Effector CD4-positive, alpha-beta T cell (primary cell): ENCODE measurements at places on chromosomes 7 and 10.

DNA sequence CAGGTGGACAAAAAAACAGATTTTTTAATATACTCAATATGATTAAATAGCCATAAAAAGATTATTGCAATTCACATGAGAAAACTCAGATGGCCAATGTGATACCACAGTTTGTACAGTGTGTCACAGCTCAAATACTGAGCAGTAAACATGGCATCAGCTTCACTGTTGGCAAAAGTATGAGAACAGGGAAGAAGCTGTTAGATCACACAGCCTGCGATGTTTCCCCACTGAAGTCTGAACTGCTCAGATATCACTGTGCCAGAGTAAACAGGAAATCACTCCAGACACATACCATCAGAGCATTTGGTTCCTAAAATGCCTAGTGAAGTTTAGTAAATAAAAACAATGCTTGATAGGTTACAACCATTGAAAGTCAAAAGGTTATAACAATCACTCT lies 347.8 kb downstream of the ETV1 start:
- DNase-seq: no peak

- DNase-seq: no peak
Observed at GRCh38 chr10:132904181-132904813, 38.1 kb downstream of the CFAP46 start.

DNA sequence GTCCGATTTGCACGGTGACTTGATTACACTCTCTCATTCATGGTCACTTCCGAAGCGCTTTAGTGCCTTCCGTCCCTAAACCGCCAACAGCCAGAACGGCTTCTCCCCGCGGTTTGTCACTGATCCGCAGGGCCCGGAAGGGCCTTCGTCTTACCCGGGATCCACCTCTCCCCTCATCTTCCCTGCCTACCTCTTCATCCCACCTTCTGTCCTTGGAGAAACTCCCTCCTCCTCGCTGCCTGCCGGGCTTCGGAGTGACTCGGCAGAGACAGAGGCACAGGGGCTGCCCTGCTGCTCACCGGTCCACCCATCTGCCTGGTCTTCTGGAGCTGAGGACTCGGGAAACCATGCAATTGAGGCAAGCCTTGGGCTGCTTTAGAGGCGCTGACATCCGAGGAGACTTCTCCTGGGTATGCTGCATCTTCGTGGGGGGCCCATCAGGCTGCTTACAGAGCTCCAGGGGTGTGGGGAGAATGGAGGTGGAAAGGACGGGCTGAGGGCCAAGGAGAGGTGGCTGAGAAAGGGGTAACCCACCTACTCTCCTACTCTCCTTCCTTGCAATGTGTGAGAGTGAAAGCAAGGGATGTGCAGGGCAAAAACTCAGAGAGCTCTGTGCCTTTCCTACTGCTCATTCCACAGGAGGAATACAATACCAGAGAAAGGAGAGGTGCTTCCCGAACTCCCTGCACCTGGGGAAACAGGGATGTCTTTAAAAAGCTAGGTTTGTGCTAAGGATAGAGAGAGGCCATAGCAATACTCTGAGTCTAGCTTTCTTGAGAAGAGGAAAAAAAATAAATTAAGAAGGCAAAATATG lies 1.0 kb upstream of the HOXA11 start:
- no peak for DNase-seq

DNA sequence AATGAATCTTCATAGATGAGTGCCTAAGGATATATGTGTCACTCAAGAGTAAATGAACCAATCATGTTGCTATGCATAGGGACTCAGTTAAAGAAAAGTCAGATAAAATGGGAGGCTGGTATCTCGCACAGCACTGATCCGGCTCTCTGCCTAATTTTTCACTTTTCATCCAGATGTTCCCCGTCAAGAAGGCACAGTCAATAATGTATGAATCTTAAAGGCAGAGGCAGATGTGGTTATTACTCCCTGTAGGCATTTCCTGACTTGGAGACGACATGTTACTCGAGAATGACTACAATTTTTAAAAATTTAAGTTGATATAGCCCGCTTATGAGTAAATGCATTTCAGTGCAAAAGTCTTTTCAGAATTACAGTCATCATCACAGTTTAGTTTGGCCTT lies 113.6 kb downstream of the TBXAS1 start:
- DNase-seq: no peak

DNA sequence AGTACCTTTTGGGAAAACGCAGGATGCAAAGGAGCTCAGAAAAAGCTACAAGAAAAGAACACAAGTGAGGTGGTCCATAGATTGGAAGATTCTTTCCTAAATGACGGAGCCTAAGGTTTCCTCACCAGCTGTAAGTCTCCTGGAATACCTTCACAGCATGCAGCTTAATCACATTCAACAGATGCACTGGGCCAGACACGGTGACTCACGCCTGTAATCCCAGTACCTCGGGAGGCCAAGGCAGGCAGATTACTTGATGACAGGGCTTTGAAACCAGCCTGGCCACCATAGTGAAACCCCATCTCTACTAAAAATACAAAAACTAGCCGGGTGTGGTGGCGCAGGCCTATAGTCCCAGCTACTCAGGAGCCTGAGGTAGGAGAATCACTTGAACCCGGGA lies 228.7 kb downstream of the FRMD4A start:
- no peak for DNase-seq

GRCh38 chr7:127059475-127059874 lies 193.3 kb downstream of the GRM8 start:
- no peak for DNase-seq

DNA sequence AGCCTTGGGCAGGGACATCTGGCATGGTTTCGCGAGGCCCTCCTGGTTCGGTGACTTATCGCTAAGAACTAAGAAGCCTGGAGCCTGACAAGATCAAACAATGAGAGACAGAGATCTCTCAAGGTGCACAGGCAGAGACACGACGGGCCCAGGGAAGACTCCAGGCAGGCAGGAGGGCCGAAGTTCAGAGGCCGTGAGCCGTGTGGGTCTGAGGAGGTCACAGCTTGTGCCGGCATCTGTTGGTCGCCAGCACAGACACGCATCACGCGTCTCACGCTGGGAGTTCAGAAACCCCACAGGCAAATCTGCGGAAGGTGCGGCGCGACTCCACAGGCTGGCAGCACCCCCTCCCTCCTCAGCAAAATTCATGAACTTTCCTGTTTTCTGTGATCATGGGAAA lies 314.0 kb downstream of the DNAJB6 start:
- no peak for DNase-seq

GRCh38 chr10:104680467-104681401 lies 39.6 kb downstream of the SORCS3 start:
- DNase-seq: no peak

DNA sequence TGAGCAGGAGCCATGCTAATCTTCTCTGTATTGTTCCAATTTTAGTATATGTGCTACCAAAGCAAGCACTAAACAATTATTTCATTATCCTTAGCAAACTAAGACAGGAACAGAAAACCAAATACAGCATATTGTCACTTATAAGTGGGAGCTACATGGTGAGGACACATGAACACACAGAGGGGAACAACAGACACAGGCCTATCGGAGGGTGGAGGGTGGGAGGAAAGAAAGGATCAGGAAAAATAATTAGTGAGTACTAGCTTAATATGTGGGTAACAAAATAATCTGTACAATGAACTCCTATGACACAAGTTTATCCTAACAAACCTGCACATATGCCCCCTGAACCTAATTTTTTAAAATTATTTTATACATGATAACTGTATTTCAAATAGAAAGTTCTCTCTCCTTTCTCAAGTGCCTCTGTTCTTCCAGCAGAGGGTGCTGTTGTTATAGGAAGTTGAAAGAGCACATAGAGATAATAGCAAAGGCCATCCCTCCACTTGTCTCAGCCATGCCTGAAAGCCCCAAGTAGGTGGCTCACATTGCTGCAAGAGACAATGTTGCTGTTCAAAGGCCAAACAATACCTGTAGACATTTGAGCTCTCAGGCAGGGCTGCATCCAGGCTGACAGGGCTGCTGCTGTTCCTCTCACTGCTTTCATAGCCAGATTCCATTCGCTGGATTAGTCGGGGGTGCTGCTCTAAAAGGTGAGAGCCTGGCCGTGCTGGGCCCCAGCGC lies 33.4 kb upstream of the PPP3CB start:
- DNase-seq: peak; percentile 42

DNA sequence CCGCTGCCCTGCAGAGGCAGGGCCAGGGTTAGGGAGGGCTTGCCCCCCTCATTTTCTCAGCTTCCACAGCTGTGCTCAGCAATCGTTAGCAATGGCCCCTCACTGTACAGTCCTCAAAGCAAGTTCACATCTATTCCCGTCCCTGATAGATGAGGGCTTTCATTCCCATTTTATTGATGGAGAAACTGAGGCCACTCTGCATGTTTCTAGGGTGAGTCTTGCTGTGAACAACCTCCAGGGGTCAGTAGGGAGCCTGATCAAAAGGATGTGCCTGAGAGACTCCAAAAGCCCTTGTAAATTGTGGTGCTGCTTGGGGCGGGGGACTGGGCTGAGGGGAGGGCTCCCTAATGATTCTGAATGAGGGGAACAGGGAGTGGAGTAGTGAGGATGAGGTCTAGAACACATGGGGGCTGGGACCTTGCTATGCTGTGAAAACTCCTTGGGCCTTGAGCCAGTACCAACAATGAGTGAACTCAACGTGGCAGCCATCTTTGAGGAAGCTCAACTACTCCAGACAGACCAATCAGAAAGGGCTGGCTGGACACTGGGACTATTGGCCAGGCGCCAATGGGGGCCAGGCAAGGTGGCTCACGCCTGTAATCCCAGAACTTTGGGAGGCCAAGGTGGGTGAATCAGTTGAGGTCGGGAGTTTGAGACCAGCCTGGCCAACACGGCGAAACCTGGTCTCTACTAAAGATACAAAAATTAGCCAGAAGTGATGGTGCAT lies 6.7 kb upstream of the GRIFIN start:
- DNase-seq: no peak

- no peak for DNase-seq
Observed at GRCh38 chr10:123323884-123324283, 169.7 kb downstream of the BUB3 start.

GRCh38 chr10:128044961-128045832 lies 81.0 kb downstream of the MKI67 start:
- no peak for DNase-seq

DNA sequence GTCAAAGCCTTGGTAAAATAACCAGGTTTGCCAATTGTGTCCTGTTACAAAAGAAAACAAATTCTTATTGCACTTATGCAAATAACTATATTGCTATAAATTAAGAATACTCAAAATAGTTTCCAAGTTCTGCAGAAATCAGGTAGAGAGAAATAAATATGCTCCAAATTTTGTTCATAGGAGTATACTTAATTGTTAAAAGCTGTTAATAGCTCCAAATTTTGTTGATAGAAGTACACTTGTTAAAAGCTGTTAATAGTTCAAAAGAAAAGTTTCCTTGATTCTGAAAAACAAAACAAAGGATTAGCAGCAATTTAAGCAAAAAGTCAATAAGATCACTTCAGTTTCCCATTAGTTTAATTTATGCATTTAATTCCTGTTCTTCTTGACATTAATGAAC lies 46.4 kb upstream of the ZNF138 start:
- DNase-seq: no peak

- DNase-seq: no peak
Observed at GRCh38 chr7:37442268-37442667, 6.4 kb downstream of the ELMO1 start.

DNA sequence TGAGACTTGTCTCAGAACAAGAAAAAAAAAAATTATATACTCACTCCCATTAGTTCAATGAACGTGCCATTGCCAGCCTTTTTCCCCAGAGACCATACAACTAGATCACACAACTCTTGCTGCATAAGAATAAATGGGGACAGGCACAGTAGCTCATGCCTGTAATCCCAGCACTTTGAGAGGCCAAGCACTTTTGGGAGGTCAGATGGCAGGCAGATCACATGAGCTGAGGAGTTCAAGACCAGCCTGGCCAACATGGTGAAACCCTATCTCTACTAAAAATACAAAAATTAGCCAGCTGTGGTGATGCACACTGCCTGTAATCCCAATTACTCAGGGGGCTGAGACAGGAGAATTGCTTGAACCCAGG lies 13.6 kb downstream of the PDLIM1 start:
- DNase-seq: no peak

DNA sequence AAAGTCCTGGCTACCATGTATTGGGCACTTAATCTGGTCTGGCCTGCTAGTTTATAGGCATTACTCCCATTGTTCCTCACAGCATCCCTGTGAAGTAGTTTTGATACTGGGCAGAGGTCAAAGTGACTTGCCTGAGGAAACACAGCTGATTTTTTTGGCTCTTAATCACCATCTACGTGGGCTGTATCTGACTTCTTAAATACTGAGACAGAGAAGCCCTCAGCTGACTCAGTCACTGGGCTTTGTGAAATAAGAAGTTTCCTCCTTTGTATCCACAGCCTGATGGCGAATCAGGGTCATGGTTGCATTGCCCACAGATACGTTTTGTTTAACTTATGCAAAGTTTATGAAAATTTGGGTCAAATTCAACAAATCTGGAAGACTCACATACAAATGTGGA lies 13.2 kb downstream of the TACR2 start:
- DNase-seq: no peak

DNA sequence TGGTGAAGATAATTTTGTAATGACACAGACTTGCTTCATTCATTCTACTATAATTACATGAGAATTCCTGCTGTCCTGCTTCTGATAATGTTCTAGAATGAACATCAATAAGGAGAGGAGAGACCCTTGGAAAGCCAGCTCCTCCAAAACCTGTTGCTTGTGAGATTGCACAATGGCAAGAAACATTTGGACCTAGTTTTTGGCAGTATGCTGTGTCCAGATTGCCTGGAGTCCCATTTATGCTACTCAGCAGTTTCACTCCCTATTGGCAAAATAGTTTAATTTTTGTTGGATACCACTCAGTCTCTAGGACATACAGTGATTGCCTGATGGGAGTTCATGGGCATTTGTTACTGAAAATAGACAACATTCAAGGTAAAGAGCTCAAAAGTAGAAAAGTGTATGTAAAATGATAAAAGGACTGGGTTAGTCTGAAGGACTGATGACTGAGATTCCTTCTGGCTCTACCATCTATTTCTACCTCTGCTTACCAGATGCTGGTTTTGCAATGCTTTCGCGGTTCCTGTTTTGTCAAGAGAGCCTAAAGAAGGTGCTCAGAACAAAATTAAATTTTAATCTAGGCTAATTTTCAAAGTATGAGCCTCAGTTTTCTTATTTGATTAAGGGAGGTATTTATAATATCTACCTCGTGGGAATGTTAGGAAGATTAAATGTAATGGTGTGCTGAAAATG lies 8.0 kb upstream of the ACTR3B start:
- no peak for DNase-seq

- DNase-seq: no peak
Observed at GRCh38 chr7:142300689-142301088, 42.8 kb upstream of the PRSS58 start.

- DNase-seq: no peak
Observed at GRCh38 chr10:117500456-117500855, 42.1 kb upstream of the EMX2 start.

- DNase-seq: no peak
Observed at GRCh38 chr7:121505021-121505420, 108.9 kb upstream of the FAM3C start.
